ENCODE measurements at places on chromosomes 1 and 21.

GRCh38 chr1:115426231-115426771 lies 88.3 kb upstream of the NGF start:
- peak; percentile 49 for DNase-seq

DNA sequence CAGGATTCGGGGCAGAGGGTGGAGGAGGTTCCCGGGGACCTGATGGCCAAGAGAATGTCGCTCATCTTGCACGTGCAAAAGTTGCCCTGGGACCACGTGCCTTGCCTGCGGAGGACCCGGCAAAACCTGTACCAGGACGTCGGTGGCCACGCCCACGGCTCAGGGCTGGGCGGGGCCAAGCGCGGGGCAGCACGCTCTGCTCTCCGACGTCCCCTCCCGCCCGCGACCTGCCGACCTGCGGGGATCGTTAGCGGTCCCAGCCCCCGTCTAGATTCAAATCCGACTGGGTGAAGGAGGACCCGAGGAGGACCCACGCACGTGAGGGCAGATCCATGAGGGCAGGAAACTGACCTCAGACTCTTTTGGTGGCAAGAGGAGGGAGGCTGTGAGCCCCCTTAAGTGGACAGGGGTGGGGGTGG lies at the start of gene C1orf167:
TSS of gene C1orf167 (plus strand) at position 206 of the 419 bp plus-strand sequence. CDS start 2,208 bp downstream, outside the sequence.
- no peak for DNase-seq

DNA sequence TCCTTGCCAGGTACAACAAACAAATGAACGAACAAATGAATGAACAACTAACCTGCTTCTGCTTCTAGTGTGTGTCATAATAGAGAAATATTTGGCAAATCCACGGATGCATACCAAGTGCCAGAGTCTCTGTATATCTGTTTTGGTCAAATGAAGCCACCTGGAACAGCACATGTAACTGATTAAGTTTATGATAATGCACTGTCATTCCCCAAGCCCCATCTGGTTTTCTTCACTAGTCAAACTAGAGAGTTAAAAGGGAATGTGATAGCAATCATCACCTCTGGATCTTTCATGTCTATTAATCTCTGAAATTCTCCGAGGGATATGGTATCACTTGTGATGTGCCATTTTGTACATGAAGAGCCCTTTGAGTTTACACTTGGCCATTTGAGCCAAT lies 21.0 kb upstream of the SCAF4 start:
- DNase-seq = no peak

- DNase-seq = no peak
Measured at GRCh38 chr1:199918196-199918769, 109.2 kb upstream of the NR5A2 start.

DNA sequence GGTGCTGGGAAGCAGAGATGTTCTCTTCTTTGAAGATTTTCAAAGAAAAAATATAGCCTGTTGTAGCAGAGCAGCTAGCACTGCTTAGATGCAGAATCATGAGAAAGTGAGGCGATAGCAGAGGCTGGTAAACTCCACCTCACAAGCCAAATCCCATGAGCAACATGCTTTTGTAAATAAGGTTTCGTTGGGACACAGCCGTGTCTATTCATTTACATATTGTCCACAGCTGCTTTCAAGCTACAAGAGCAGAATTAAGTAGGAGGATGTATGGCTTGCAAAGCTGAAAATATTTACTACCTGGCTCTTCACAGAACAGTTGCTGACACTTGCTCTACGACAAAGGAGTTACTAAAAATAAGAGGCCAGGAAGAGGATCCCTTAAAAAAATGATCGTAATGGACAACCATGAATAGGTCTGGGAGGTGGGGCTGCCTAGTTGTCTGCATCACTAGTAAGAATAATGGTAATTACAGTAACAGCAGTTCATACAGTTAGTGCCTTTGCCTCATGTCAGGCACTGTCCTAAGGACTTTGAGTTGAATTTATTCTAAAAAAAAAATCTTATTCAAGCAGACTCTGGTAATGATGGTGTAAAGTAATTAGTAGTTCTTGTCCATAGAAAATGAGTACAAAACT lies 622.0 kb downstream of the KIF26B start:
- DNase-seq = no peak
